Posterior vena cava (tissue), 2 donors: ENCODE measurements at places on chromosomes 4 and X. TPM values are rescaled to one million over a fixed set of nuclear protein-coding genes. Genes with fewer than 3 reads are reported as not detected.

The LINC00632 gene
- total RNA-seq, result 829 TPM

The NSUN7 gene
- total RNA-seq, result 0.65 TPM

The OTUD6A gene
- not detected for total RNA-seq

The CYTL1 gene
- total RNA-seq, result 0.81 TPM

The IGSF1 gene
- total RNA-seq, result 0.62 TPM

DNA sequence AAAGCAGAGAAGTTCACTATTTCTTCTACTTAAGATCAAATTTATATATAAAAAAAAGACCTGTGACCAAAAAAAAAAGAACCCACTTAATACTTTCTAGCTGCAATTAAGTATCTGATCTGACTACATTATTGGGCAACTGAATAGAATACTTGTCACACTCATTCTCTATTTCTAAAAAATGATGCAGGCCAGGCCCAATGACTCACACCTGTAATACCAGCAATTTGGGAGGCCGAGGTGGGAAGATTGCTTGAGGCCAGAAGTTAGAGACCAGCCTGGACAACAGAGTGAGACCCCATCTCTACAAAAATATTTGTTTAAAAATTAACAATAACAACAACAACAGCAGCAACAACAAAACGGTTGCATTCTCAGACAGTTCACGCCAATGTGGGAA, 108.8 kb upstream of the BMP2K start:
- DNase-seq, result no peak

GRCh38 chr4:5926598-5926997, 33.7 kb upstream of the CRMP1 start:
- no peak for DNase-seq

- DNase-seq, result no peak
These were observed 158.1 kb upstream of the CXorf66 start for GRCh38 chrX:140123446-140123845.

GRCh38 chr4:173073939-173074500, 94.6 kb upstream of the GALNT7 start:
- DNase-seq, result no peak

GRCh38 chr4:71377561-71377960, 38.7 kb downstream of the SLC4A4 start:
- no peak for DNase-seq

DNA sequence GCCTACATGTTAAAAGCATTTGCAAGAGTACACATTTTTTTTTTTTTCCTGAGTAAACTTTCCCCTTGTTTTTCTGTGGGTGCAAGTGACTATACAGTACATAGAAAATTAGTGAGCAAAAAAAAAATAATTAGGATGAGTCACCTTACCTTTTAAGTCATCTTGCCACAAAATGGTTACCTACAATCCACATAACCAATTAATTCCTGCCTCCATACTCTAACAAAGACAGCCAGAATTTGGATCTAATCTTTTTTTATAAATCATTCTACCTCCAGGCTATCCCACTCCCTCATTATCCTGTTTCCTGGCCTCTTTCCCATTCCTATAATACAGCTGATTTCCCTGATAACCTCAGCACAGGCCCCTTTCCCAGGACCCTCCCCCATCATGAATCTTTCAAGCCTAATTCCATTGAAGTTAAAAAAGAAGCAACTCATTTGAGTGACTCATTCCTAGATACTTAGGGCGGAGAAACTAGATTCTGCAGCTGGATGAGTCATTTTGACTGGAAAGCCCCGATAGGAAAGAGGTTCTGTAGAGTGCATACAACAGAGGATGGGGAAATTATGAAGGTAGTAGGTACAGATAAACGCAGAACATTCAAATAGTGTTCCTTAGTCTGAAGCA, 128.2 kb downstream of the C4orf51 start:
- no peak for DNase-seq
